ENCODE measurements at places on chromosomes 16 and 17.

- DNase-seq = no peak
Measured at GRCh38 chr17:9917801-9918200, 12.7 kb upstream of the RCVRN start.

DNA sequence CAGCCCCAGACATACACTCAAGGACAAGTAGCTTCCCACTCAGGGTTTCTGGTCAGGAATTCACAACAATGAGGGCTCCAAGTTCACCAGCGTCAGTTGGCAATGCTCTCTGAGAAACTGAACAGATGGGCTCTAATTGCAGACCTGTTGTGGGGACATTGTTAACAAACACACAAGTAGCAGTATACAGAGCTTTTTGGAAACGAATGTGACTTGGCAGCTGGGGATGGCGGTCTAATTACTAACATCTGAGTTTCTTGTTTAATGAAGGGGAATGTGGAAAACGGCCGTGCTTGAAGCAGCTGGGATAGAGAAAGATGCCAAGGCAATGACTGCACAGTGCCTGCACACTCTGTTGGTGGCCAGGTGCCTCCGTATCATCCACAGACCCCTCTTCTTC, 316.1 kb upstream of the IRX3 start:
- no peak for DNase-seq

DNA sequence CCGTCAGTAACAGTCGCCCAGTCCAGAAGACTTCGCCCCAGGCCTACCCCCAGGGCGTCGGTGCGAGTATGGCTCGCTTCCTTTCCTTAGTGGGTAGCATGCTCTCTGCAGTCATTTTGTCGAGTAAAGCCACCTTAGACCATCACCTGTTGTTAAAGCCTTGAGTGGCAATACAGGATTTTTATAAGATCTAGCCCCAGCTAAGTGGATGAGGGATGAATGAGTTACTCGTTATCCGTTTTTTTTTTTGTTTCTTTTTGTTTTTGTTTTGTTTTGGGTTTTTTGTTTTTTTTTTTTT, 322 bp upstream of the KLHL11 start:
- DNase-seq = no peak

GRCh38 chr16:77297996-77298395, 98.8 kb downstream of the SYCE1L start:
- no peak for DNase-seq

GRCh38 chr16:85891776-85892166, 7.2 kb upstream of the IRF8 start:
- no peak for DNase-seq

DNA sequence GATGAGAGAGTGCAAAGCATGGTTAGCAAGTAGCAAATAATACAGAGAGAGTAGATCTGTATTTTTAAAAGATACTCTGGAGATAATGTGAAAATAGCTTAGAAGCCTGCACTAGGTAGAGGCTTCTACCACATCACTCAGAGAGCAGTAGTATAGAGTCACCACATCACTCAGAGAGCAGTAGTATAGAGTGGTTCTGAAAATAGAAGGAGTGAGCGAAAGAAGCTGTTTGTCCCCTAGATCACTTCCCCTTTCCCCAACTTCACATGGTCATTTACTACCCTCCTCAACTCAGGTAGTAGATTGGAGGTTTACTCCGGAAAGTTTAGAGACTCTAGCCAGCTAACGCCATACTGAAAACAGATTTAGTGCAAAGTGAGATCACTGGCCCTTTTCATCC, 17.1 kb downstream of the DGKE start:
- DNase-seq = no peak

DNA sequence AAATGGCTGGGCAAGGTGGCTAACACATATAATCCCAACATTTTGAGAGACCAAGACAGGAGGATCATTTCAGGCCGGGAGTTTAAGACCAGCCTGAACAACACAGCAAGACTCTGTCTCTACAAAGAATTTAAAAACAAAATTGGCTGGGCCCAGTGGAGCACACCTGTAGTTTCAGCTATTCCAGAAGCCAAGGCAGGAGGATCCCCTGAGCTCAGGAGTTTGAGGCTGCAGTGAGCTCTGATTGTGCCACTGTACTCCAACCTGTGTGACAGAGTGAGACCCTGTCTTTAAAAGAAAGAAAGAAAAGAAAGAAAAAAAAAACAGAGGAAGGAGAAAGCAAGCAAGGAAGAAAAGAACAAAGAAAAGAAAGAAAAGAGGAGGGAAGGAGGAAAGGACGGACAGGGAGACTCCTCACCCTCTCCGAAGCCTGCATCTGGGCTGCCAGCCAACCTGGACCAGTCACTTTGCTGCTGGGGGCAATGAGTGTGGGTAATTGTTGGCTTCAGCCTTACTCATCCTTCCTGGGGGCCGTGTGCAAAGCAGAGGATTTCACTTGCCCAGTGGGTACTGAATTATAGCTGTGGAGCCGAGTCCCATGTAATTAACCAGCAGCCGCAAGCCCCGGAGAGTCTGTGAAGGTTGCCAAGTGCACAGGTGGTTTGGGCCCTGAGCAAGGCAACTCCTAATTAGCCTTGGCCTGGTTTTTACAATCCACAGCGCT, 6.7 kb upstream of the MT4 start:
- DNase-seq = no peak

DNA sequence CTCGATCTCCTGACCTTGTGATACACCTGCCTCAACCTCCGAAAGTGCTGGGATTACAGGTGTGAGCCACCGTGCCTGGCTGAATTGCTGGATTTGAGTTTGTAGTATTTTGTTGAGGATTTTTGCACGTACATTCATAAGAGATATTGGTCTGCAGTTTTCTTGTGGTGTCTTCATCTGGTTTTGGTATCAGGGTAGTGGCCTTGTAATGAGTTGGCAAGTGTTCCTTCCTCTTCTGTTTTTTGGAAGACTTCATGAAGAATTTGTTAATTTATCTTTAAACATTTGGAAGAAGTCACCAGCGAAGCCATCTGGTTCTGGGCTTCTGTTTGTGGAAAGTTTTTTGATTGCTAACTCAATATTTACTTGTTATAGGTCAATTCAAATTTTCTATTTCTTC, 26.9 kb downstream of the SPNS3 start:
- no peak for DNase-seq

- DNase-seq = no peak
Measured at GRCh38 chr16:68041783-68042182, 18.7 kb downstream of the DUS2 start.
